ENCODE measurements at places on chromosomes 7 and 10.

DNA sequence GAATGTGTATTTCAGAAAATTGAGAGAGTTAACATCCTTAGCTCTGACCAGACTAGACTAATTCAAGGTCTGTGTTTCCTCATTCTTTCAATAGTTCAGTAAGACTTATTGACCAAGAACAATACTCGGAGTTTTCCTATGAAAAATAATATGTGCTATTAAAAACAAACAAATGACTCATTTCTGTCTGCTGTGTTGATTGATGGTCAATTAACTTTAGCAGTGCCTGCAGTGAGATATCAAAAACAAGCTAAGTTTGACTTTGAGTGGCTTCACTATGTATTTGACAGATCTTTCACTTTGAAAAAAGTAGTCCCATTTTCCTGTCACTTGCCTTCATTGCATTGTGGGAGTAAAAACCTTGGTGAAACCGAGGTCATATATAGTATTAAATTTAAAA, 91.0 kb downstream of the GNAT3 start:
- DNase-seq = no peak

- no peak for DNase-seq
Measured at GRCh38 chr10:36778651-36779050, 346.7 kb upstream of the ANKRD30A start.

- DNase-seq = no peak
Measured at GRCh38 chr10:111873041-111873440, 310.5 kb downstream of the GPAM start.

GRCh38 chr10:1543596-1543995, 193.7 kb downstream of the ADARB2 start:
- no peak for DNase-seq

DNA sequence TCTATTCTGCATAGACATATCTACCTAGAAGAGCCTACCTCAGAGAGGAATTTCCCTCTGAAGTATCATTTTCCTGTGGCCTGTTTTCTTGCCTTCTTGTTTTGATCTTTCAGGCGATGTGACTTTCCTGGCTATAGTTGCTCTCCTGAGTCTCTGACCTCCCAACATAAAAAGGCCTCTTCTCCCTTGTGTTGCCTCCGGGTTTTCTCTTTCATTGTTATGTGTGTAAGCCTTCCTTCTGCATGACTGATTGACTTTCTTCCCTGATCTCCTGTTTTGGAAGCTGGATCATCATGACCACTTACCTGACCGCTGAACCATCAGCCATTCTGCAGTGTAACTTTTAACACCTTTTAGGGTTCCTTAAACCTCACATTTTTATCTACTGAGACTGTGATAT, 441.5 kb upstream of the ETV1 start:
- DNase-seq = no peak

DNA sequence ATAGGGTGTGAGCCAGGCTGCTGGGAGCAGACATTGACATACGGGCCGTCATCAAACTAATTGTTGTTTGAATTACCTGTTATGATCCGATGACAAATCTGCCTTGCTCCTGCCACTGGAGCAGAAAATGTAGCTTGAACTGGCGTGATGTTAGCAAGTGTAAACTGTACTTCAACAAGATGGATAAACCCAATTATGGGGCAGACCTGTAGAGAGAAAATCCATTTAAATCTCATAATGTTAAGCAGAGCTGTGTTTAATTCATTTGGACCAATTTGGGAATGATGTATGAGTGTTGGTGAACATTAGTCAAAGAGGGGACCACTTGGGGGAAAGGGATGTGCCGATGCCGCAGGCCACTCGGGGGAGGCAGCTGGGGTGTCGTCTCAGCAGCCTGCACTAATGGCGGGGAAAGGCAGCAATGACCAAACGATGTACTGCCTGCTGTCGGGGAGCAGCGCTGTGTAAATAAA, 27.4 kb downstream of the TCF7L2 start:
- no peak for DNase-seq

All from right atrium auricular region (tissue), 2 donors.